NCI-H748 treated with DMSO at 0.1 percent for 48 hours (cell line): ENCODE measurements at places on chromosomes 16 and 17.

GRCh38 chr17:29383686-29384085 is 6.5 kb upstream of the TAOK1 start:
- DNase-seq = no peak

DNA sequence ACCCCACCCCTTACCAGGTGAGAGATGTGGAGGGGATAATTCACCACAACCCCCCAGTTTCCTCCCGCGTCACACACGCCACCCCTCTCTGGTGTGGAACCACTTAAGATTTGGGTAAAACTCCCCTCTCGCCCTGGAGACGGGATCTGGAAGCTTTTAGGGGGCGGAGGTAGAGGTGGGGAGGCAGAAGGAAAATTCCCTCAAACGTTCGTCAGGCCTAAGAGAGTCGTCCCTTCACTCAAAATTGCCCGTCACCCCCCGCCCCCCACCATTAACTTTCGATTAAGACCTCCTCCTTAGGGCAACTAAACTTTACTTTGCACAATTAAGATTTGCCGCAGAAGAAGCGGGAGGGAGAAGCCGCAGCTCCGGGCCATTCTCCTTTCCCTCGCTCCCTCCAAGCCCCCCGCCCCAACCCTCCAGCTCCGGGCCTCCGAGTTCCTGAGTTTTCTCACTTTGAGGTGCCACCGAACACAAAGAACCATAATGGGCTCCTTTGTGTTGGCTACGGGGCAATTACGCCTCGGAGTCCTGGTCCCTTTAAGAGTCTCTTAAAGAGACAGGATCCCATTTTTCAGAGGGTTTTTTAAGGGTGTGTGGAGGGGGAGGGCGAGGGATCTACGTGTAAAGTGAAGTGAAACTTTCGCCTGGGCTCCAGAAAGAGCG is 985 bp upstream of the FZD2 start:
- DNase-seq = peak; percentile 55

DNA sequence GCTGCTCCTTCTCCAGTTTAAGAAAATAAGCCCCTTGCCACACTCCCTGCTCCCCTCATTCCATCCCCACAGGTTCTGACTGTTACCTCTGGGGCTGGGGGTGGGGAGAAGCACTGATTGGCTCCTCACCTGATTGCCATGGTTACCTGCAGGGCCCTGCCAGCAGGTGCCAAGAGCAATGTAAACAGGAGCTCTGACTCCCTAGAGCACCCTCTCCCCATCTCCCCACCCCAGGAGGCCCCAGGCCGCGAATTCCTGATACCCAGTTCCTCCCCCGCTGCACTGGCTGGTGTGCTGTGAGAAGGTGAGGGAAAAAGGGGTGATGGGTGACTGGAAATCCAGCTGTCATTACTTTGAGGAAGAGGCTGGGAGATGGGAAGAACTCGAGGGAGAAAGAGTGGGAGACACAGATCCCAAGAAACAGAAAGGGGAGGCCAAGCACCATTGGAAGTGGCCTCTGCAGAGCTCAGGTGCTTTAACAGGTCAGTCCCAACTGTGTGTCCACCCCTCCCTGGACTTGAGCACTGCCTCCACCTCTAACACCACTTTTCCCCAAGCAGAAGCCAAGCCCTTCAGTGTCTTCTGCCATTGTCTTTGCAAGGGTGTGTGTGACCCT is 4.5 kb downstream of the PCGF2 start:
- no peak for DNase-seq

DNA sequence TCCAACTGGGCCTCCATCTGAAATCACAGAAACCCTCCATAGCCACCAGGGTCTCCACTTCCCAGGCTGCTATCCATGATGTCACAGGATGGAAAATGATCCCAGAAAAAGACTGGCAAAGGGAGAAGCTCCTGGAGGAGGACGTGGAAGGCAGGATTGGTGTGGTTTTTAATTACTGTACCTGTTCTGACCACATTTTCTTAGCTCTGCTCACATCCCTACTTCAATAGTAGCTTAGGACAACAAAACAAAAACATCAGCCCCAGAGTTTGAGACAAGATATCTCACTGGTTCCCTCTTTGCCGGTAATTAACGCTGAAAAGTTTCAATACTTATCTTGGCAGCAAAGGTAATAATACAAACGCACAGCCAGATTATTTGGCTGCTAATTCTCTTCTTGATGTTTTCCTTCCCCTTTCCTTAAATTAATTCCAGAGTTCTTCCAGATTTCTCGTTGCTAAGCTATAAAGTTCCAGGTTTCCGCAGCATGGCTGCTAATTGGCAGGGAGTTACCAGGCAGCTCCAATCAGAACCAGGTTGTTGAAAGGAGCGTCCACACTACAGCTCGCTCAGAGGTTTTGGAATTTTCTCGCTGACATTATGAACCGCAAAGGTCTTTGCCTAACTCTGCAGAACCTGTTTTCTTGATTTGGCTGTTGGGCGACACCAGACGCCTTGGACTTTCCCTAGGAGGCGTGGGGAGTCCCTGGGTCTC is 263.4 kb downstream of the MRTFB start:
- no peak for DNase-seq

GRCh38 chr17:37742762-37743611 is 1.9 kb downstream of the HNF1B start:
- no peak for DNase-seq

DNA sequence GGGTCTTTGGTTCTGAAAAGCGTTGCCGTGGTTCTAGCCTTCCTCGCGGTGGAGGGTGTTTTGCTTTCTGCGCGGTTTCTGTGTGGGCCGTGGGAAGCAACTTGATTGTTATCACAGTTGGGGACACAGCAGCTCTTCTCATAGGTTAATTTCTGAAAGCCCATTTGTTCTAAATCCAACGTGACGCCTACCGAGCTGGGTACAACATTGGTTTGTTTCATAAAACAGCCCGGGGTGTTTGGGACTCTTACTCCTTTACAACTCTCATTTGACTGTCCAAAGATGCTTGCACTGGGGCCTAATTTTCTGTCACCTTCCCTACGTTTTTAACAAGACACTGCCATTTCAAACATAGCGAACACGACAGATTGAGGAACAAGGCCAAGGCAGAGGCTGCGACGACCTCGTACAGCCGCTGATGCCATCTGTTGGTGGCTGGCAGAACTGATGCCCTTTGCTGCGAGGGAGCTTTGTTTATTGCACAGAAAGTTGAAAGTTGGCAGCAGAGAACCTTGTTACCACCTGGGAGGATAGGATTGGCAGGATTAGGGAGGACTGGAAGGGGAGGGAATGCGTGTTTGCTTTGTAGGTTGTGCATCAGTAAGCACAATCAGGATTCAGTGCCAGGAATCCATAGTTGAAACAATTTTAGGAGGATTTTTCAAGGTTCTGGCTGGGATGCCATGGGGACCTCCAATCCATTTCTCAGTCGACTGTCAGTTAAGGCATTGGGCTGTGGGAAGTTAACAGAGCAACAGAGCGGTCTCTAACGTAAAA is 98.3 kb downstream of the PITPNC1 start:
- DNase-seq = peak; percentile 52
